ENCODE measurements at places on chromosomes 2 and 18.

GRCh38 chr2:126059379-126059778, 596.6 kb upstream of the GYPC start:
- no peak for DNase-seq

- DNase-seq: no peak
Measured at GRCh38 chr2:138771534-138771933, 8.7 kb downstream of the NXPH2 start.

DNA sequence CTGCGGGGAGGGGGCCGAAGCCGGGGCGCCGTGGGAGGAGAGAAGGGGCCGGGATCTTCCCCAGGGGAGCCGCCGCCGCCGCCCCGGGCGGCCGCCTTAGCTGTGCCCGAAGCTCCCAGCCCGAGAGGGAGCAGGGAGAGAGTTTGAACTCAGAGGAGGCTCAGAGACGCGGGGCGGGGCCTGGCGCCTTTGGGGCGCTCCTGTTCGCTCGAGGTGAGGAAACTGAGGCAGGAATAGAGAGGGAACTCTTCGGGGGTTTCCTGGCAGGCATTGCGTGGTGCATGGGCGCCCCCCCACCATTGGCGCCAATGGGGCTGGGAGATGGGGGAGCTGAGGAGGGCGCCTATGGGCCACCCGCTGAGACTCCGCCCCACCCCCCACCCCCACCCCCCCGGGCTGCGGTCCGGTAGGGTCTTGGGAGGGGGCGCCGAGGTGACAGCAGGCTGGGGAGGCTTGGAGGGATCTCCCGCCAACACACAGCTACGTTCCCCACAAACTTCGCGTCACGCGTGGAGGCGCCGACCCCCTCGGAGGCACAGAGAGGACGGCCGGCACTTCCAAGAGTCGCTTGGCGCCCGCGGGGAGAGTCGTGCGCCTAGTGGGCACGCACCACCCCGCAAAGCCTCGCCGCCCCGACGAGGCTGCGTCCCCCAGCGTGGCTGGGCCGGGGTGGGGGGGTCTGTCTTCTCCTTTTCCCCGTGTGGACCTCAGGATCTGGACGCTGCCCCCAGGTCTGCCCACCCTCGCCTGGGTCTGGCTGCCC, 680 bp downstream of the CTDSP1 start:
- no peak for DNase-seq

- DNase-seq: no peak
Measured at GRCh38 chr18:76622651-76623050, 127.6 kb upstream of the ZNF516 start.

GRCh38 chr2:237210297-237210696, 124.6 kb downstream of the COPS8 start:
- DNase-seq: no peak

DNA sequence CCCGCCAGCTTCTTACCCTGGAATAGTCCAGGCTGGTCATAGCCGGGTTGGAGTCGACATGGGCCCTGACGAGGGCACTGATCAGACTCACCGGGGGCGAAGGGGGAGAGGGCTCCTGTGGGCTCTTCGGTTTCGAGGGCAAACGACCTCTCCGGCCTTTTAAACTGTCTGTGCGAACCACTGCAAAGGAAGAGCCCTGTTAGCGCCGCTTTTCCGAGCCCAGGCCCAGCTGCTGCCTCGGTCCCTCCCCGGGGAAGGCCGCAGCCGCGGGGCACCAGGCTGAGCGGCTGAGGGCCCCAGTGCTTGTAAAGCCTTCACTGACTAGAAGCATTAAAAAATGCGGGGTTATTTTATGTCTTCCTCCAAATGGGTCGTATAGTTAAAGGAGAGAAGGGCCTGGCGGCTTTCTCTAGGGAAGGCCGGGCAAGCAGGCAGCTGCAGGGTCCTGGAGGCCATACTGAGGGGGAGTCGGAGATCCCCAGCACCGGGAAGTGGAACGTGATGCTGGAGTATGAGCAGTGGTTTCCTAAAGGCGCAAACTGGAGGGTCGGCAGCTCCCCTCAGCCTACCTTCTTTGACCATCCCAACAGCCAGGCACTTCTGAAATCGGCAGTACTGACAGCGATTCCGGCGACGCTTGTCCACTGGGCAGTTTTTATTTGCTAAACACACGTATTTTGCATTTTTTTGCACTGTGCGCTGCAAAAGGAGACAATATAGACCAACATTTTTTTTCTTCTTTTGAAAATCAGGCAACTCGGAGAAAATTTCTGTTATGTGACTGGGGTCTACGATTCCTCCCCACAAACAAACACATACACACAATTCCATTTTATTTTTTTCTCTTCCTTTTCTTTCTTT, 4.5 kb downstream of the NR4A2 start:
- no peak for DNase-seq

Data from cortex of kidney (tissue), 1 donor.